Endodermal cell (in vitro differentiated cells): ENCODE measurements at places on chromosomes 1 and 21.

GRCh38 chr1:43557744-43558245, 27.1 kb downstream of the PTPRF start:
- DNase-seq: peak; percentile 70

DNA sequence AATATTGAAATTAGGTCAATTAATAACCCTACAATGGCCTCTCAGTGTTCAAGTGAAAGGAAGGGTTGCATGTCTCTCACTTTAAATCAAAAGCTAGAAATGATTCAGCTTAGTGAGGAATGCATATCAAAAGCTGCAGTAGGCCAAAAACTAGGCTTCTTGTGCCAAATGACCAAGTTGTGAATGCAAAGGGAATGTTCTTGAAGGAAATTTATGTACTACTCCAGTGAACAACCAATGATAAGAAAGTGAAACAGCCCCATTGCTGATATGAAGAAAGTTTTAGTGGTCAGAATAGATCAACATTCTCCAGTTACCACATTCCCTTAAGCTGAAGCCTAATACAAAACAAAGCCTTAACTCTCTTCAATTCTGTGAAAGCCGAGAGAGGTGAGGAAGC, 10.0 kb downstream of the MAEL start:
- no peak for DNase-seq

DNA sequence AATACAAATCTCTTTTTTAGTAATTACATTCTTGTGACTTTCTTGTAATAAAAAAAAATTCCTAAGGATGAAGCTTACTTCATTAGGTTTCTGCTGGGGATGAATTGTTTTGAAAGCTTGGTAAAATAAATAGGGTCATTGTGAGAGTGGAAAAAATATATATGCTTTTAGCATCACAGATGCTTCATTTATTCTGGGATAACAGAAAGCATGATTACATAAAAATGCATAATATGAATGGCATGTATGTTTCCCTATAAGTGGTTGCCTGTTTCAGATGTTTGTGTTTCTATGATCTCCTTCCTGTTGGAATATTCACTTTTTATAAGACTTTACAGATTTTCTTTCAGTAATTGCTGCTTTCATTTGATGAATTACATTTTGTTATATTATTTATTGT, 42.3 kb downstream of the HMCN1 start:
- DNase-seq: no peak

GRCh38 chr1:104018922-104019674, 269.4 kb downstream of the AMY1C start:
- peak; percentile 63 for DNase-seq

GRCh38 chr1:43011020-43011419, 52.4 kb upstream of the SLC2A1 start:
- no peak for DNase-seq

GRCh38 chr1:62088439-62088838, 106.2 kb upstream of the L1TD1 start:
- DNase-seq: no peak

GRCh38 chr1:172484252-172484651, 40.4 kb upstream of the PIGC start:
- DNase-seq: no peak
